ENCODE measurements at places on chromosomes 1 and 21. TPM values are rescaled to one million over a fixed set of nuclear protein-coding genes. Genes with fewer than 3 reads are reported as not detected.

DNA sequence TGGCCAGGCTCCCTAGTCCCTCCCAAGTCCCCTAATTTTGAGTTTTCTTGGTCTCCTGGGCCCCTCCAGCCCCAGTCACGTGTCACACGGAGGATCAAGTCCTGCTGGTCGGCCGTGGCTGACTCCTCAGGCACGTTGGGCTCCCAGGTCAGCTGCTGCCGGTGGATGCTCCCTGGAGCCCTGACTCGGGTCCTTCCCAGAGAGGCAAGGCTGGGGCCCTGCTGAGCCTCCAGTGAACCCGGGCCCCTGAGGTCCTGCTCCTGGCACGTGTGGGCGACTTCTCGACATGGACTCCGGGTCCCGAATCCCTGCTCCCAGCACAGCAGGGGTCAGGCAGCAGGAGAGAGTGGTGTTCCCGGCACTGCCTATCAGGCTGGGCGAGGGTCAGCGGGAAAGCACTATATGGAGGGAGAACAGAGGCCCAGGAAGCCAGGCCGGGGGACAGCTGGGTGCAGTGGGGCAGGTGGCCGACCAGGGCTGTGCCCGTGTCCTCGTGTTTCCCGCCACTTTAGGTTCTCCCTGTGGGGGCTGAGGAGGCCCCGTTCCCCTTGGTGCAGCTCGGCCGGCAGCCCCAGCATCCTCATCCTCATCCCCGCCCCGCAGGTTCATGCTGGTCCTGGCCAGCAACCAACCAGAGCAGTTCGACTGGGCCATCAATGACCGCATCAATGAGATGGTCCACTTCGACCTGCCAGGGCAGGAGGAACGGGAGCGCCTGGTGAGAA, 13.2 kb downstream of the TMEM240 start:
- no peak for DNase-seq

ZNF648 gene
- total RNA-seq, result not detected

DNA sequence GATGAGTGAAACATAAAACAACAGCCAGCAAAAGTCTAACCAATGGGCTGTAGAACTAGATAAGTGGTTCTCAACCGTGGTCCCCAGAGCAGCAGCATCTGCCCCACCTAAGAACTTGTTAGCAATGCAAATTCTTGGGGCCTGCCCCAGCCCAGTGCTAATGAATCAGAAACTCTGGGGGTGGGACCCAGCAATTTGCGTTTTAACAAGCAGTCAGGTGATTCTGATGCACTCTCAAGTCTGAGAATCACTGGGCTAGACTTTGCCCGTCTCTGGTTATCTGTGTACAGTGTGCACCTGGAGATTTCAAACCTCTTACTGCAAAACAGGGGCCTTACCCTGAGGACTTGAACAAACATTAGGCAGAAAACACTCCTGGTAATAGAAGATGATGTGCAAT, 66.5 kb downstream of the PLXNA2 start:
- DNase-seq, result no peak

OR6K3 gene
- not detected for total RNA-seq

ATAD3C gene
- not detected for total RNA-seq

RNF115 gene
- total RNA-seq, result 17.9 TPM

COL24A1 gene
- 0.69 TPM for total RNA-seq

DNA sequence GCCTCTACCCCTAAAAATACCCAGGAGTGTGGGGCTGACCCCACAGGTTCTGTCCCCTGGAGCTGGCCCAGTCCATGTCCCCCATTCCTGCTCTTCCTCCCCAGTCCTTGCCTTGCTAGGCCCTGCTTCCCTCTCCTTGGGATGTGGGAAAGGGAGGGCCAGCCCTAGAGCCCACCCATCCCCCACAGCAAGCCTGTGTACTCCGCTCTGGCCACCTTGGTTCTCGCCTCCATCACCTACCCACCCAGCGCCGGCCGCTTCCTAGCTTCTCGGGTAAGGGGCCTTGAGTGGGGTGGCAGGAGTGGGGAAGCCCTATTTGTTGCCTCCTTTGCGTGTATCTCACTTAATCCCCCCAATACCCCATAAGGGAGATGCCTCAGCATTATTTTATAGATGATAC, 6.7 kb downstream of the CLCNKB start:
- DNase-seq, result no peak

DNA sequence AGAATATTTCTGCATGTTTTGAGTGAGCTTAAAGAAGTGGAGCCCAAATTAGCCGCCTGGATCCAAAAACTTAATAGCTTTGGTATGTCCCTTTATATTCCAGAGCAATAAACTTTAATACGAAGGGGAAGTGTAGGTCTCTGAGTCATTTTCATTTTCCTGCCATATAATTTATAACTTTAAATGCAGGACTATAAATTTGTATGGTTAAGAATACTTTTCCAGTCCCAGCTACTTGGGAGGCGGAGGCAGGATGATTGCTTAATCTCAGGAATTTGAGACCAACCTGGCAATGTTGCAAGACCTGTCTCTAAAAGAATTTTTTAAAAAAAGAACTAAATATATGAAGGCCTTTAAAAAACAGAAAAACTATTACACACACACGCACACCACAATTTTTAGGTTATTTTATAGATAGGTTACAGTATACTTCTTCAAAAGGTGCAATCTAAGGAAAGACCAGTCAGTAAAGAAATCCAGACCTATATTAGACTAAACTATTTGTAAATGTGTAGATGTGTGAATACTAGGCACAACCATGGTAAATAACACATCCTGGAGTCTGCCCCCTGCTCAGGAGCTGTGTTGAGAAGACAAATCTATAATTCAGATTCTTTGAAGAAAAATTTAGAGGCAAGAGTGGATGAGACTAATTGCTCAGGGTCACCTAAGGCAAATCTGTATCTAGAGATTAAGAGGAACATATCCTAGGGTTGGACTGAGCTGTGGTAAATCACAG, 80.3 kb downstream of the TTC3 start:
- peak; percentile 63 for DNase-seq

DNA sequence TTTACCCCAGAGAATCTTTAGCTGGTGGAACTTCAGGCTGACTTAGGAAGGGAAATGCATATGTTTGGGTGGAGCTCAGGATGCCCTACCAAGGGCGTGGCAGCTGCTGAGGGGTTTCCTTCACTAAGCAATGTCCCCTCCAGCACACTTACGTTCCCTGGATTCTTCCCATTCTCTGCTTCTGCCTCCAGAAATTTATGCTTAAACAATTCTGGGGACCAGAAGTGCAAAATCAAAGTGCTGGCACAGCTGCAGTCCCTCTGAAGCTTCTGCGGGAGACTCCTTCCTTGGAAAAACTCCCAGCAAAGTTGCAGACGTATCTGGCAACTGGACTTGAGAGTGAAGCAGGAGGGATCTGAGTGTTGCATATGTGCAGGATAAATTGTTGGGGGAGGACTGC, 402.8 kb downstream of the PCP4 start:
- DNase-seq, result no peak

OR2T11 gene
- not detected for total RNA-seq

STUM gene
- not detected for total RNA-seq

GRCh38 chr1:210786546-210786945, 347.4 kb downstream of the KCNH1 start:
- no peak for DNase-seq

DNA sequence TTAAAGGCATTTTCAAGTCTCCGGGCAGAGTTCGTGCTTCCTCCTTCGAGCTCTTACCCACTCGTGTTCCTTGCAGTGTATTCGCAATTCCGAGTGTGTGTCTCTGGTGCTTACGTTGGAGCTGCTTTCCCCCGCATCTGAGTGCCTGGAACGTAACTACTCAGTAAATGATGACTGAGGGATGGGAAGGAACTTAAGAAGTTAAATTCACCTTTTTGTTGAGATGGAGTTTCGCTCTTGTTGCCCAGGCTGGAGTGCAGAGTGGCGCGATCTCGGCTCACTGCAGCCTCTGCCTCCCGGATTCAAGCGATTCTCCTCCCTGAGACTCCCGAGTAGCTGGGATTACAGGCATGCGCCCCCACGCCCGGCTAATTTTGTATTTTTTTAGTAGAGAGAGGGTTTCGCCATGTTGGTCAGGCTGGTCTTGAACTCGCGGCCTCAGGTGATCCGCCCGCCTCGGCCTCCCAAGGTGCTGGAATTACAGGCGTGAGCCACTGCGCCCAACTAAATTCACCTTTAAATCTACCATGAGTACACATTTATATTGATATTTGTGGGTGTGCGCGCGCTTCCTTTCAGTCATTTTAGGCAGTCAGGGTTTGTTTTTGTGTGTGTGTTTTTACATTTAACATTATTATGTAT, 837 bp downstream of the NDUFS5 start:
- no peak for DNase-seq

DNA sequence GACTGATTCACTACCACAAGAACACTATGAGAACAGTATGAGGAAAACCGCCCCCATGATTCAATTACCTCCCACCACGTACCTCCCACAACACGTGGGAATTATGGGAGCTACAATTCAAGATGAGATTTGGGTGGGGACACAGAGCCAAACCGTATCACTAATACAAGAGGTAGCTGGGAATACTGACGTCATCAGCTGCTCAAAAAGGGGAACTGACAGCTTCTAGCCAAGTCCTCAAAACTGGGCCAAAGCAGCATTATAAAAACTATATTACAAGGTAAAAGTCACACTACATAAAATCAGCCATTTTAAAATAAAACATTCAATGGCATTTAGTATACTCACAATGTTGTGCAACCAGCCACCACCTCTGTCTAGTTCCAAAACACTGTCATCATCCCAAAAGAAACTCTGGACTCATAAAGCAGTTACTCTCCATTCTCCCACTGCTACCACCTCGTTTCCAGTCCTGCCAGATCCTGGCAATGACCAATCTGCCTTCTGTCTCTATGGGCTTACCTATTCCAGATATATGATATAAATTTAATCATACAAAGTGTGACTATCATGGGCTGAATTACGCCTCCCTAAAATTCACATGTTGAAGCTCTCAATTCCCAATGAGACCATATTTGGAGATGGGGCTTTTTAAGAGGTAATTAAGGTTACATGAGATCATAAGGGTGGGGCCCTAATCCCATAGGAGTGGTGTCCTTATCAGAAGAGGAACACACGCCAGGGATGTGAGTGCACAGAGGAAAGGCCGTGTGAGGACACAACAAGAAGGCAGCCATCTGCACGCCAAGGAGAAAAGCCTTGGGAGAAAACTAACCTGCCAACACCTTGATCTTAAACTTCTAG, 192.1 kb downstream of the SETD4 start:
- no peak for DNase-seq

DNA sequence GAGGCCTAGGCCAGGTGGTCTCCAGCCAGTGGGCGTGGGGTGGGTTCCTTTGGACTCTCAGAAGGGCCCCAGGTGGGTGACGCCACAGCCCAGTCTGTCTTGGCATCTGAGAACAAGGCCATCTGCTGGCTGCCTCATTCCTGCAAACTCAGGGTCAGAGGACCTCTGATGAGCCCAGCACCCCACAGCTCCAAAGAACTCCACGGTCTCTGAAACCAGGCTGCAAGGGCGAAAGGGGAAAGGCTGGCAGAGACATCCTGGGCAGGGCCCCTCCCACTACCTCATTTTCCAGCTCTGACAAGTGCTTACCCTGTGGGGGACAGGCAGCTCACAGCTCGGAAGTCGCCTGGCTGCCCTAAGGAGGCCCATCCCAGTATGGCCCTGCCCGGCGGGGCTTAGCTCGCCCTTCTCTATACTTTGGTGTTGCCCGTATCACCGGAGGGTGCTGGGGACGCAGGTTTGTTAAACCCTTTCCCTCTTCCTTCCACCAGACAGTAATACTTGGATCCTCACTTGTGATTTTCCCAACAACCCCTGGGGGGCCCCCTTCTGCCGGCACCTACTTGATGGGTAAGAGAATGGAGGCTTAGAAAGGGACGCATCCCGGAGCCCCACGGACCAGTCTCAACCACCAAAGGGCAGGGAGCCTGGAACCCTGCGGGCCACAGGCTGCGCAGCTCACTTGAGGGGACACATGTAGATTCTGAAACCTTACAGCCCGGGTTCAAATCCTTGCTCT, 10.9 kb upstream of the EDN2 start:
- DNase-seq, result peak; percentile 68

GRCh38 chr1:11340233-11340632, 67.2 kb downstream of the UBIAD1 start:
- DNase-seq, result no peak

DNA sequence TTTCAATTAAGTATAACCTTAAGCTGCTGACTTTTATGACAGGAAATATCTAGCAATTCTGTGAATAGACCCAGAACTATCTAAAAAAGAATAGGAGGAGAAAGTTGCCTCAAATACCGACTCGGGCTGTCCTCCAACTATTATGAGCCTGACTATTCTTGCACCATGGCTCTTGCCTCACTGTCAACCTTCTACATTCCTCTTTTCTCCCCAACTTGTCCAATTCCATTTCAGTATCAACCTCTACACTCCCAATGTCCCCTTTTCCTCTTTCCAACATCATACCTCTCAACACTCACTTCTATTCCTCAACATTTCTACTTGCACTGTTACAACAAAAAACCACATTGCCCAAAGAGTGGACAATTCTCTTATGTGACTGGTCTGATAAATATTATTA, 2.3 kb downstream of the ZZZ3 start:
- no peak for DNase-seq

LCE2B gene
- not detected for total RNA-seq

GRCh38 chr21:42474043-42474831, 21.8 kb downstream of the RSPH1 start:
- DNase-seq, result peak; percentile 80

GRCh38 chr21:45552696-45553391, 10.6 kb upstream of the SLC19A1 start:
- no peak for DNase-seq

GFI1 gene
- total RNA-seq, result 2.0 TPM

DNA sequence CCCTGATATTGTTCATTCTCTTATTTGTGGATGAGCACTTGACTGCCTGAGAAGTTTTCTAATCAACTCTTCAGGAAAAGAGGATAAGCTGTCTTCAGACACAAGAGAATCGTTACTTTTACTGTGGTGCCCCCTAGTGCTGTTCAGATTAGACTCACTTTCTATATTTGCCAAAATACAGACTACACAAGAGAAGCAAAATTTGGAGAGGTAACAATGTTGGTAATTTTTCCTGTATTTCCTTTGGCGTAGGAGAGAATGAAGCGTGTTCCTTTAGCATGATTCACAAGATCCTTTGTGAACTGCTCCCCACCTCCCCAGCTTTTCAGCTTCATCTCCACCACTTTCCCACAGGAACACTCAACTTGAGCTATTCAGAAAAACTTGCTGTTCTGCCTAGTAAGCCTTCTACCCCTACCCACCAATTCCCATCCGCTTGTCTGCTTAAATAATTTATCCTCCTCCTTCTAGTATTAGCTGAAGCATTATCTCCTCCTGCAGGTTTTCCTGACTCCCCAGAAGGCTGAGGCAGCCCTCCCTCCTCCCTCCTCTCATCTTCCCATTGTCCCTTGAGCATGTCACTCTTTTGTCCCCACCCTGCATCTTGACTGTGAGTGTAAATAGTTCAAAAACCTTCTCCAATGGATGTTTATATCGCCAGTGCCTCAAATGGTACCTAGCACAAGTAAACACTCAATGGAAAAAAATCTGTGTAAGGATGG, 4.5 kb downstream of the TNFSF4 start:
- DNase-seq, result peak; percentile 86

Measured in M059J (cell line).